Activated naive CD8-positive, alpha-beta T cell treated with anti-CD3 and anti-CD28 coated beads, Interleukin-2, amount 10 ng/mL, durations not matched to agents 7 days and 5 days (primary cell): ENCODE measurements at places on chromosomes 2 and 18.

GRCh38 chr2:128911276-128911675 is 592.6 kb upstream of the HS6ST1 start:
- DNase-seq: no peak

- no peak for DNase-seq
These were observed 616.6 kb upstream of the FSHR start for GRCh38 chr2:49770919-49771318.

GRCh38 chr2:135546436-135546835 is 15.2 kb downstream of the R3HDM1 start:
- no peak for DNase-seq

DNA sequence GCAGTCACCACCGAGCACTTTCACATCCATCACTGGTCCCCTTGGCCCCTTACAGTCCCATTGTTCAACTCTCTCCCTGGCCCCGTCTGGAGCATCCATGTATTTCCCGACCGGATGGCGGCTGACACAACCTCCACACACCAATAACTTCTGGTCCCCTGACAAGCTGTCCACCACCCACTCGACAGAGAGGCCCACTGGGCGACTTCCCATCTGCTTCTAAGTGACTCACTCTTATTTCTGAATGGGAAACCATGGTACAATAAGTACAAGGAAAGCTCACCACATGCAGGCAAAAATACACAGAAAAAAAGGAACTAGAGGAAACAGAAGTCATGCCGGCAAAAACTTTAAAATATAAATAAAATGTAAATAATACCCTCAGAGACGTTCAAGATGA is 82.9 kb upstream of the RAB12 start:
- no peak for DNase-seq

DNA sequence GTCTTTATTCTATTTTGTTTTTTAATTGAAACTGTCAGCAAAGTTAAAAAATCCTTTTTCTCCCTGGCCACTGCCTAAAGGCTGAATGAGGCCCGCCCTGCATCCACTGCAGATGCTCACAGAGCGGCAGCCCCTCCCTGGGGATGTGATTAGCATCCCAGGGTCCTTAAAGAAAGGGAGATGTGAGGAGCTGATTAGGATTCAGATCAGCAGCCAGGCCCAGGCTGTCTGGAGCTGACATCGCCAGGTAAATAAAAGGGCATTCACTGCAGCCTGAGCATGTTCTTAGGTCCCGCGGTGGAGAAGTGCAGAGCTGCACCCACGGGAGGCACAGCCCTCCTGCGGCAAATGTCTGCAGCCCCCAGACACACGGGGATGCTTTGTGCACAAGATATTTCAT is 83.8 kb downstream of the LONRF2 start:
- DNase-seq: no peak

- DNase-seq: no peak
These were observed 494.2 kb upstream of the SPHKAP start for GRCh38 chr2:228675646-228676045.

DNA sequence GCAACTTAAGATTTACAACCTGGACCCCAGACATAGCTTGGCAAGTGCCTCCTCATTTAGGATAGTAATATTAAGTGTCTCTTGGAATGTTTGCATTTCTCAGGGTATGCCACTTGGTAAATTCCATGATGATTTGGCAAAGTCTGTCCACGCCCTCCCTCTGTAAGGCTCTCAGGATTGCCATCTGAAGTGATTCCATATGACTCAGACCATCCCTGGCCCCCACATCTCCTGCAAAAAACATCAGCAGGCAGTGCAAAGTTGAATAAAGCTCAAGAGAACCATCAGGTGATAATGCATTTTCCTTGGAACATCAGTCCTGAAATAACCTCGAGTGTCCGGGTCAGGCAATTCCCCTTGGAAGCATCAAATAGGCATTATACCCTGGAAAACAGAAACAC is 27.1 kb upstream of the PIEZO2 start:
- no peak for DNase-seq

DNA sequence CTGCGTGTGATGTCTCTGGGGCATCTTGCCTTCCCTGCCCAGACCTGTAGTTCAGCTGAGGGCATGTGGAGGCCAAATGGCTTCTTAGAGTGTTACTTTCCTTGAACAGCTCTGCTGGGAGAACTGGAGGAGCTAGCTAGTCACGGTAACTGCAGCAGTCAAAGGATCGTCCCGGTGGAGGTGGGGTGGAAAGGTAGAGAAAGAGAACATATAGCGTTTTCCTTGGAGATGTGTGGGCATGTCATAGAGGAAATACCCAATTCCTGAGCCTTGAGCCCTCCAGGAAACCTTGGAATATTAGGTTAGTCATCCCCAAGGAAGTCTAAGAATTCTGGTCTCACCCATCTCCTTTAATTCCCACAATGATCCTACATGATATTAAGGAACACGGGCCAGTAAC is 33.5 kb upstream of the IL37 start:
- DNase-seq: no peak

- DNase-seq: no peak
These were observed 25.7 kb upstream of the PTPN4 start for GRCh38 chr2:119734047-119734446.

- no peak for DNase-seq
These were observed 70.8 kb downstream of the KCNE4 start for GRCh38 chr2:223122781-223123180.

- DNase-seq: no peak
These were observed 58.1 kb upstream of the FOSL2 start for GRCh38 chr2:28334527-28334894.

- no peak for DNase-seq
These were observed 94.7 kb upstream of the CDC42EP3 start for GRCh38 chr2:37766106-37766505.

GRCh38 chr2:187313831-187314230 is 134.2 kb downstream of the CALCRL start:
- DNase-seq: no peak

- no peak for DNase-seq
These were observed 609.0 kb downstream of the IRS1 start for GRCh38 chr2:226190479-226191252.

GRCh38 chr18:58549814-58550339 is 79.0 kb downstream of the ALPK2 start:
- DNase-seq: no peak

DNA sequence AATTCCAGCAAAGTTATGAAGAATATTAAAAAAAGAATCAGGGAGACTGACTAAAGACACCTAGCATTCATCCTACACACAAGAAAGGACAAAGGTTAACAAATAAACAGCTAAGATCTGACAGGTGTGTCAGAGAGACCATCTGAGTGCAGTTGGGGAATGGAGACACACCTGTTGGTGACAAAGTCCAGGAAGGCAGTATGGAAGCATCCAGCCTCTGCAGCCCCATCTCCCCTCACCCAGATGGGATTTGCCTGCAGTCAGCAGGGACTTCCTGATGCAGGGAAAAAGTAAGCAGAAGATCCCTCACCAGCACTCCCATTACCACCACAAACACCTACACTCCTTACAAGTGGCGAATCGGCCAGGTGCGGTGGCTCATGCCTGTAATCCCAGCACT is 37.9 kb downstream of the USP34 start:
- DNase-seq: no peak

GRCh38 chr2:70607121-70607561 is 53.5 kb upstream of the TGFA start:
- DNase-seq: no peak

GRCh38 chr2:29233428-29233827 is 118.2 kb downstream of the CLIP4 start:
- no peak for DNase-seq

GRCh38 chr18:10732990-10733389 is 207.2 kb downstream of the NAPG start:
- no peak for DNase-seq

DNA sequence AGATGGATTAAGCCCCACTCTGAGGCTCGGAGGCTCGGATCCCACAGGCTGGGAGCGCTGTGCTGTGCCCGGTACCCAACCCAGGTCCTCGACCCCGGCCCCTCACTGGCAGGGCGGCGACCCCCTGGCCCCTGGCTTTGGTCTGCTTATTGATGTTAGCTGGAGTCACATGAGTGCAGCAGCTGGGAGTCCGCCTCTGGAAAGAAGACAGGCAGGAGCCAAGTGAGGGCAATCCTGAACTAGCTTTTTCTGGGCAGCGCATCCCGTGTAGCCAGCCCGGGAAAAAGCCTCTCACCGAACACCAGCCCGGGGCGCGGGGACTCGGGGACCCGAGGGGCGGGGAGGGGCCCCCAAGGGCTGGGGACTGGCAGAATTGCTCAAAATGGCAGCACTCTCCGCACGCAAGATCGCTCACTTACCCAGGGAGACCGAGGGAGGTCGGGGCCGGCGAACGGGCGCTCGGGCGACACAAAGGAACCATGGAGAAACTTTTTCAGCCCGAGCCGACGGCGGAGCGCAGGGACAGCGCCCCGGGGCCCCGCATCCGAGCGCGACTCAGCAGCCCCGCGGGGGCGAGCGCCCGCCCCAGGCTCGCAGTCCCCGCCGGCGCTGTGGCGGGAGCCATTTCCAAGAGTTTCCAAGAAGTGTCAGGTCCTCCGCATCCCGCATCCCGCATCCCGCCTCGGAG is 567 bp downstream of the TMEM200C start:
- DNase-seq: peak; percentile 30

GRCh38 chr2:96423291-96423690 is 81.9 kb downstream of the NEURL3 start:
- DNase-seq: no peak
